Cortex of kidney (tissue), 1 donor: ENCODE measurements at places on chromosomes 6 and 20.

DNA sequence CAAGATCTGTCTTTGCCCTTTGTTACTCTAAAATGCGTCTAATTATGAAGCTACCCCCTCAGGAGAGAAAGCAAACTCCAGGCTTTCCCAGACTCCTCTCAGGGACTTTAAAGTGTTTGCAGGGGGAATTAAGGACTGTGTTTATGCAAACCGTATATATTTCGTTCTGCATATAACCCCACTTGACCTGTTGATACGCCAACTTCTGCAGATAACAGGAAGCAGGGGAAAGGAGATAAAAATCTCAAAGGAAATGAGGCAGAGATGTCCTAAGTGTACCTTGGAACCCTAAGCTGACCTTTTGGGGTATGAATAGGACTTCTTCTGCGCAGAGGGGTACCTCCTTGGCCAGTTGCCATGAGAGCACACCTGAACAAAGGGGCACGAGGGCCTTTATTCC is 8.1 kb downstream of the SYCP2L start:
- DNase-seq: no peak

GRCh38 chr6:116060572-116061283 is at the start of gene FRK:
Gene FRK, minus strand, starts transcription at chr6:116060891. Its CDS starts 580 bp downstream, at chr6:116060311.
- no peak for DNase-seq

- DNase-seq: no peak
Measured at GRCh38 chr20:7924692-7925091, 15.6 kb downstream of the HAO1 start.

GRCh38 chr6:138562691-138563090 is 63.4 kb upstream of the NHSL1 start:
- DNase-seq: no peak

GRCh38 chr6:125961117-125961516 is 4.5 kb downstream of the HINT3 start:
- DNase-seq: no peak

- no peak for DNase-seq
Measured at GRCh38 chr6:140566781-140567277, 1192.4 kb upstream of the CITED2 start.

DNA sequence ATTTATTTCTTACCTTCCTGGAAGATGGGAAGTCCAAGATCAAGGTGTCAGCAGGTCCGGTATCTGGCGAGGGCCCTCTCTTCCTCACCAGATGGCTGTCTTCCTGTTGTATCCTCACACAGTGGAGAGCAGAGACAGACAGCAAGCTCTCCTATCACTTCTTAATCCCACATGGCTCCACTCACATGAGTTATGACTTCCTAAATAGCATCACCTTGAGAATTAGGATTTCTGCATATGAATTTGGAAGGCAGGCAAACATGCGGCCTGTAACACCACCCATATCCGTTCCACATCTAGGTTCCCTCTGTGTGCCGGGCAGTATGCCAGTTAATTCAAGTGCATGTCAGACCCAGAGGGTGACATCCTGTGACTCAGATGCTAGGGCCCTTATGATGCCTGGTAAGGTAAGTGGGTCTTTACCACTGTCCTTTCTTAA is 2.1 kb downstream of the RAET1E start:
- no peak for DNase-seq

DNA sequence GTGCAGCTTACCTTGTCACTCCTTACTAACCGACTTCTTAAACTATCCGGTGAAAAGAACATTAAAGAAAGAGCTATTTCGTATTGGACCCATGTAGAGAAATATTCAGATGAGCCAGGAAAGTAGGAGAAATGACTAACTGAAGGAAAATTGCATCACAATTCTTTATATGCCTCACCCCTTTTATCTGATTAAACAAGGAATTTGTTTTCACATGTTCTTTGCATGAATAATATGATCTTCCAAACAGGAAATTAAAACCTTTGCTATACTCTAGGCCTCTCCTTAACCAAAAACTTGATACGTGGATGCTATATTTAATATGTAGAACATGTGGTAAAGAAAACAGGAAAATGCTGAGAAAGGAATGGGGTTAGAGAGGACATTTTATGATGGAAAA is 41.9 kb upstream of the LRRC1 start:
- no peak for DNase-seq

- DNase-seq: no peak
Measured at GRCh38 chr6:6925391-6926164, 182.2 kb upstream of the RREB1 start.

- DNase-seq: no peak
Measured at GRCh38 chr6:17967668-17968518, 19.5 kb downstream of the KIF13A start.

DNA sequence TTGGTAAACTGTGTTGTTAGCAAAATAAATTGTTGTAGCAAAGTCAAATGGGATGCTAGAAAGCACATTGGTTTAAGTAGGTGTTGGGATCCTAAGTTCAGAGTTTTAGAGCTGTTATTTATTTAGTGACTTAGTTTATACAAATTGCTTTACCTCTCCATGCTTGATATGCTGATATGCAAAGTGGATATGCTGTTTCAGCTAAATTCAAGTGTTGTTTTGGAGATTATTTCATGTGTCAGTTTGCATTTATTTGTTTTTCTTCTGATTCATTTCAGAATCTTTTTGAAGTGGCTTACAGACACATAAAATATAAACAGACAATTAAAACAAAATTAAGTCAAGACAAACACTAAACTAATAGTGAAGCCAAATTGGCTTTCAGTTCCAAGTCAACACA is 203.5 kb downstream of the ADGRB3 start:
- no peak for DNase-seq

DNA sequence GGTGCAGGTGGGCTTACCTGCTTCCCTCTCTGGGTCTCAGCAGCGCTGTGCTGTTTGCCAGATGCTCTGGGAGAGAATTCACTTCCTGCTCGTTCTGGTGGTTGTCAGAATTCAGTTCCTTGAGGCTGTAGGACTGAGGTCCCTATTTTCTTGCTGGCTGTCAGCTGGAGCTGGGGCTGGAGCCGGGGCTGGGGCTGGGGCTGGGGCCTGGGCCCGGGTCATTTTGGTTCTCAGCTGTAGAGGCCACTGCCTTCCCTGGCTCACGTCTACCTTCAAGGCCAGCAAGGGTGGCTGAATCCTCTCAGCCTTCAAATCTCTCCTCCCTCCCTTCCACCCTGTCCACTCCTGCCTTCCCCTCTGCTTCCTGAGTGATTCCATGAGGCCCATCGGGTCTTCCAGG is 16.8 kb upstream of the PHACTR3 start:
- DNase-seq: no peak
